ENCODE measurements at places on chromosomes 11 and 22.
A peak's percentile ranks its signal among the peaks of the same experiment; 100 is the strongest.

- DNase-seq: peak; percentile 77
Measured at GRCh38 chr11:9363954-9364912, 20.2 kb upstream of the IPO7 start.

DNA sequence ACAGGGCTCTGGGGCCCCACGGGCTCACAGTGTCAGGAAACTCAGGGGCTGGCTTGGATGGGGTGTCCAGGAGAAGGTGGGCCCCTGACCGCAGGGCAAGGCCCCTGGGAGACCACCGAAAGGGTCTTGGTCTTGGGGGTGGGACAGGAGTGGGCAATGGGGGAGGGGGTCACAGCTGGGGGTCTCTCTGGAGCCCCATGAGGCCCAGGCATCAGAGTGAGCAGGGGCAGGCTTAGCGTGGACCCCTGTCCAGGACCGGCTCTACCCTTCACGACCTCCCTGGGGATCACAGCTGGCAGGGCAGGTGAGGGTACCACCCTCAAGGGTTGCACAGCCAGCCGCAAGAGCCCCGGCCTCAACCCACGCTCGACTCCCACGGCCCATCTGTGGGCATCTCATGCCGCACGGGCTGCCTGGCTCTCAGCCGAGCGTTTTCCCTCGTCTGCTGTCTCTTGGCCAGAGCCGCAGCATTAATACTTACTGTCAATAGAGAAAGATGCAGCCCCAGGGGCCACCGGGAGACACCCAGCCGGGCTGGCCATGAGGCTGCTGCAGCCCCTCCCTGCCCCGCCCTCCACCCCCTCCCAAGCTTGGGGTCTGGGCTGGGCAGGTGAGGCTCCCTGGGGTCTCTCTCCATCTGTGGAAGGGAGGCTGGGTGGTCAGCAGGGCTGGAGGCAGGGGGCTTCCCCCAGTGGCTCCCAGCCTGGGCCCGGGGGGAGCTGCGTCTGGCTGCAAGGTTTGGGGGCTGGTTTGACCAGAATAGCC is 662 bp downstream of the MUC5B start:
- DNase-seq: no peak

DNA sequence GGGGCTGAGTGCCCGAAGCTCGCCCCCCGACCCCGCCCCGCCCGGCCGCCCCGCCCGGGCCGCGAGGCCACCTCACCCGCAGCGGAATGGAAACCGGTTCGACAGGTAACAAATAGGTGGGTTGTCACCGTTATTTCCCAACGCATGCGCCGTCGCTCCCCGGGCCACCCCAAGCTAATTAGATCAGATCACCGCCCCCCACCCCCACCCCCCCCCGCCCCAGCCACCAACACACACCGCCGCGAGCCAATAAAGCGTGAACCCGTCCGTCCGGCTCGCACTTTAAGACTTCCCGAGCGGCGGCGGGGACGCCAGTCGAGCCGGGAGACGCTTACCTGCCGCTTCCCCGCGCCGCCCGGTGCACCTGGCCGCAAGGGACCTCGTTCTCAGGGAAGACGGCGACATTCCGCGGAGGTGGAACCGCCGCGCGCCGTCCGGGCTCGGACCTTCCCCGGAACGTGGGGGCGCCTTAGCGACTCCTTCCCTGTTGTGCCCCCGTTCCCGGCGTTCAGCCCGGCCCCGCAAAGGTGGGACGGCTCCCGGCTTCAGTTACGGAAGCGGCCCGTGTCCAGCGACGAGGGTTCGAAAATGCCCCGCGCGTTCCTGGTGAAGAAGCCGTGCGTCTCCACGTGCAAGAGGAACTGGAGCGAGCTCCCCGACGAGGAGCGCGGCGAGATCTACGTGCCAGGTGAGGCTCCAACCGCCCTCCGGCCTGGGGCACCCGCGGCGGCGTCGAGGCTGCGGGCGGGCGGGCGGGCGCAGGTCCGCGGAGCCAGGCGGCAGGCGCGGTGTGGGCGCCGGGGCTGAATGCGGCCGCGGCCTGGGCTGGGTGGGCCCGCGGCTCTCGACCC is at the start of gene OVOL1:
Gene OVOL1 (plus strand): TSS at position 278 of the 851 bp plus-strand sequence. CDS start 311 bp downstream, at position 589.
- no peak for DNase-seq

- DNase-seq: no peak
Measured at GRCh38 chr22:21677606-21678443, 12.0 kb downstream of the PPIL2 start.

GRCh38 chr11:33089776-33090175 is 50.4 kb downstream of the TCP11L1 start:
- DNase-seq: no peak

DNA sequence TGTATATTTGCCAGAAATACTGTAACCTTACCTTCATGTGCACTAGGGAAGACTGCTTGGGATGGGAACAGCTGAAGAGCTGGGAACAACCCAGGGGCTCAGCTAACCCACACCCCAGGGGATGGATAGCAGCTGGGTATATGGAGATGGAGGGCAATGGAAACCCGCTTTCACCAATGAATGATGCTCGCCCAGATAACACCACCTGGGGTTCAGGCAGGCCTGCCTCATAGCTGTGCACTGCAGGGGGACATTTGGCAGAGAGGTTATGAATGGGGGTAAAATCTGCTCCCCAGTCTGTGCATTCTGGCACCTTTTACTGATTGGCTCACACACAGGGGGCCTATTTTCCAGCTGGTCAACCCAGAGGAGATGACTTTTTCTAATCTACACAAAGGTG is 170.7 kb downstream of the CHST1 start:
- no peak for DNase-seq

DNA sequence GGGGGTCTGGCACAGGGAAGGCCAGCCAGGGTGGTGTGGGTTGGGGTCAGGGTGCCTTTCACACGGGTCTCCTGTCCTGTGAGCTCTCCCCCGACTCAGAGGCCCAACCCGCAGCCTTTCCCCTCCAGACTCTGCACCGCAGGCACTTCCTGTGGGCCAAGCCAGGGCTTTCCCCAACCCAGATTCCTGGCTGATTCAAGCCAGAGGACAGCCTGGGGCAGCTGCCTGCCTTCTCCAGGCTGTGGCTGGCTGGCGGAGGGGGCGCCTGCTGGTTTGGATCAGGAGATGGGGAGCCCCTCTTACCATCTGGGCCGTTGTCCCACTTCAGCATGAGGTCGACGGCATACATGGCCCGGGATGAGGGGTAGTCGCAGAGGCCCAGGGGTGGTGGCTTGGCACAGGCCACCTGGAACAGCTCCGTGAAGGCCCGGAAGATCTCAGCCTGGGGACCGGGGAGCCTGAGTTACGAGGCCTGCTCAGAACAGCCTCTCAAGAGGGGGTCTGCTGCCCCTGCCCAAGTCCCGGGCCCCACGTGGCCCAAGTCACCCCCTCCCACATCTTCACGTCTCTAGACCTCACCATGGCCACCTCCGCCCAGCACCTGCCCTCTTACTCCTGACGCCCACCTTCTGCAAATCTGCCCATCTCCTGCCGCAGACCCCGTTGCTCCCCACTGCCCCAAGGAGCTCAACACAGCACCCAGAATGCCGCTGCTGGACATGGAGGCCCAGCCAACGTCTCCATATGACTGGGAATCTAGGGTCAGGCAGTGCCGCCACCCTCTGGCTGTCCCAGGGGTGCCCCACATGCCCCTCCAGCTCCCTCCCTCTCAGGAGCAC is 17.3 kb downstream of the TSPO start:
- DNase-seq: no peak

GRCh38 chr22:25172153-25172552 is 27.5 kb upstream of the CRYBB3 start:
- no peak for DNase-seq

DNA sequence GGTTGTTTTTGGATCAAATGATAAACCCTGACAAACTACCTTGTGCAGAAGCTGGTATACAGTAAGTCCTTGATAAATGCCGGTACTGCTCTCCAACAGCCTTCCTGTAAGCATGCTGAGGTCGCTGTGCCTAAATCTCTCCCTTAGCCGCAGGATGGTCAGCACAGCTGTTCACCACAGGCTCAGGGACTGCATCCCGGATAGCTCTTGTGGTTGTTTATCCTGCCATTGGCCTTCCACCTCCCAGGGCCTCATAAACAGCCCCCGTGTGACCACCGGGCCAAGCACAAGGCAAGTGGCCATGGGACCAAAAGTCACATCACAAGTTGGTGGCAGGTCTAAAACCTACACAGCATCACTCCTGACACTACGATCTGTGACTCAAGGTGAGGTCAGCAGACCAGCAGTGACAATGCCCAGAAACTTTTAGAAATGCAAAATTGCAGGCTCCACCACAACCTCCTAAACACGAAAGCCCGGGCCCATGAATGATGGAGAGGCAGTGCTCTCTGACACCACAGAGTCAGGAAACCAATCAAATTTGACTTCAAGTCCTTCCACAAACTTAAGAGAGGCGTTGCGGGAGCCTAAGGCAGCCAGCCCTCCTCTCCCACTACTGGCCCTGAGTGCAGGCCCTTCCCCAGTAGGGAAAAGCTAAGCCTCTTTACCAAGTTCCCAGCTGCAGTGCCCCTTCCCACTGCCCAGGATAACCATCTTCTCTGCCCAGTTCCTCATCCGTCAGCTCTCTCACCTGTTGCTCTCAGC is 3.9 kb downstream of the SPATA19 start:
- no peak for DNase-seq

DNA sequence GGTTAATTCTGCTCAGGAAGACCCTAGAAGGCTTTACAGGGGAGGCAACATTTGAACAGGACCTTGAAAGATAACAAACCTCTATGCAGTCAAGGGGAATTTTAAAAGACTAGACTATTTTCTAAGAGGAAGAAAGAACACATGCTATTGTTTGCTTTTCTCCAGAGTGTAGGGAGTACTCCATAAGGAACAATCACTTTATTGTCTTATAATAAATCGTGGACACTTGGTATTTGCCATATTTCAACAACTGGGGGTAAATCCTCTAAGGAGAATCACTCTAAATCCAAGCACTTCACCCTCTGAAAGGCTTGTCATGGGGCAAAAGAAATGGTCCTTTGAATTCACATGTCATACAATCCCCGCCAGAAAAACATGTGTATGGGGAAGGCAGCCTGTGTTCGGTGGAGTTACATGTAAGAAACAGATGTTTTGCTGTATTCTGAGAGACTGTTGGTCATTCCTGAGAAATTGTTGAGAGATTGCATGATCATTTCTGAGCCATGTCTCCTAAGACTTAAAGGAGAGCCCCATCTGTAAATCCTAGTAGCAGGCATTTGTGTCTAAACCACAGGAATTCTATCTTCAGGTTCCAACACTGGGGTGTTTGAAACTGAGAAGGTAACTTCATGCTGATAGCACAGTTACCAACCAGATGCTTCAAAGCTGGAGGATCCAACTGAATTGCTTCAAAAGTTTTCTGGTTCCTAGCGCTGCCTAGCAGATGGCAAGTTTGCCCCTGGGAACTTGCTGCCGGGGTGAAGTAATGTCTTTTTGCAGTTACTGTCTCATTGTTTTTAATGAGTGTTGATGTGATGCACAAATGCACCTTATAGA is 66.8 kb downstream of the FZD4 start:
- DNase-seq: no peak

GRCh38 chr22:38657045-38657909 is 839 bp downstream of the CBY1 start:
- DNase-seq: no peak

DNA sequence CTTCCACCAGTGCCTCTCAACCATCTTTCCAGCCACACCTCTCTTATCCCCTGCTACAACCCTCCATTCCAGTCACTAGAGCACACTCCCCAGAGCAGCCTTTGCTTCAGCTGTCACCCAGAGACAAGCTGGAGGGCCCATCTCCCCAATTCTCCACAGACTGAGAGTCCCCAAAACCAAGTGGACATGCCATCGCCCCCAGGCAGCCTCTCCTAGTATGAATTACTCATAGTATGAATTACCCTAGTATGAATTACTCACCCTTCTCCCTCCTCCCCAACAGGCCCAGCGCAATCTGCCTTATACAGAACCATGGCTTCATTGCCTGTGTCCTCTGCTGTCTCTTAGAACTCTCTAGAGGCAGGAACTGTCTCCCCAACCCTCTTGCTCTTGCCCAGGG is 24.8 kb downstream of the MYH9 start:
- no peak for DNase-seq

DNA sequence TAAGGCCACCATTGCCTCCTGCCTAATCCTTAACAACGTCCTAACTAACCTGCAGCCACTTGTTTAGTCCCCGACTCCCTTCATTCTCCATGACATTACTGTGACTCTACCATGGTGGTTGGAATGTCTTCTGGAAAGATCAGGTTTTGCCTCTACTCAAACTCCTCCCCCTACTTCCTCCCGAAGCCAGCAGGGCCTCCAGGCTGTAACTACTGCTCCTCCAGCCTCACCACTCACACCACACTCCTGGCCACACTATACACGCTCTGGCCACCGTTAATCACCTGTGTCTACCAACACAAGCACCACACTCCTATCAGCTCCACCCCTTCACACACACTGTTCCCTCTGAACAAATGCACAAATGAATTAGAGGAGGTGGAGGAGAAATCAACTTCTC is 69.2 kb downstream of the PACSIN2 start:
- DNase-seq: no peak

GRCh38 chr11:23010790-23011335 is 150.6 kb upstream of the CCDC179 start:
- DNase-seq: no peak

GRCh38 chr22:47356511-47357011 is 594.1 kb downstream of the TBC1D22A start:
- DNase-seq: no peak

- DNase-seq: no peak
Measured at GRCh38 chr11:124923296-124923695, 4.2 kb downstream of the HEPN1 start.

- peak; percentile 70 for DNase-seq
Measured at GRCh38 chr22:37316875-37317371, 34.6 kb downstream of the CYTH4 start.

DNA sequence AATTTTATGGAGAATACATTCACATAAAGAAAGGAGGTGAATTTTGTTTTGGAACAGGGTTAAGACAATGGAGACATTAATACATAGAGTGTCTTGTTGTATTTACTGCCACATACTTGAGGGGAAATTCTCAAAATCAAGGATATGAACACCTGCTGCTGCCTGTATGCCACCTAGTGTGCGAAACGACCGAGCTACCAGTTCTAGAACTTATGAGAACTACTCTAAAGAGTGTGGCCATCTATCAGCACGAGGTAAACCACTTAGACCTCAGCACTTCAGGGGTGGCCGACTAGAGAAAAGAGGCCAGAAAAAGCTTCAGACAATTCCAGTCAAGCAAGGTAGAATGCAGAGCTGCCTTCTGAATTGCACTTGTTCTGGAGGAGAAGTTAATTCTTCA is 1.5 kb upstream of the AGBL2 start:
- no peak for DNase-seq

DNA sequence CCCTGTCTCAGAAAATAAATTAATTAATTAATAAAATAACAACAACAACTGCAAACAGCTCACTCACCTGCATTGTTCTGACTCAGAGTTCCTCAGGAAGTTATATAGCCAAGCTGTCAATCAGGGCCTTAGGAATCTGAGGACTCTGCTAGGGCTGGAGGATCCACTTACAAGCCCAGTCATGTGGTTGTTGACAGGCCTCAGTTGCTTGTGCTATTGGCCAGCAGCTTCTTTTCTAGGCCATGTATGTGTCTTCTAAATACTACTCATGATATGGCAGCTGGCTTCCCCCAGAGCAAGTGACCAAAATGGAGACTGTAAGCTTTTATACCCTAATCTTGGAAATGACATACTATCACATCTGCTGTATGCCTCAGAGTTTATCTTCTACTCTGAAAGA is 20.8 kb upstream of the ATP5MG start:
- DNase-seq: no peak
